ENCODE measurements at places on chromosomes 11 and 22.

DNA sequence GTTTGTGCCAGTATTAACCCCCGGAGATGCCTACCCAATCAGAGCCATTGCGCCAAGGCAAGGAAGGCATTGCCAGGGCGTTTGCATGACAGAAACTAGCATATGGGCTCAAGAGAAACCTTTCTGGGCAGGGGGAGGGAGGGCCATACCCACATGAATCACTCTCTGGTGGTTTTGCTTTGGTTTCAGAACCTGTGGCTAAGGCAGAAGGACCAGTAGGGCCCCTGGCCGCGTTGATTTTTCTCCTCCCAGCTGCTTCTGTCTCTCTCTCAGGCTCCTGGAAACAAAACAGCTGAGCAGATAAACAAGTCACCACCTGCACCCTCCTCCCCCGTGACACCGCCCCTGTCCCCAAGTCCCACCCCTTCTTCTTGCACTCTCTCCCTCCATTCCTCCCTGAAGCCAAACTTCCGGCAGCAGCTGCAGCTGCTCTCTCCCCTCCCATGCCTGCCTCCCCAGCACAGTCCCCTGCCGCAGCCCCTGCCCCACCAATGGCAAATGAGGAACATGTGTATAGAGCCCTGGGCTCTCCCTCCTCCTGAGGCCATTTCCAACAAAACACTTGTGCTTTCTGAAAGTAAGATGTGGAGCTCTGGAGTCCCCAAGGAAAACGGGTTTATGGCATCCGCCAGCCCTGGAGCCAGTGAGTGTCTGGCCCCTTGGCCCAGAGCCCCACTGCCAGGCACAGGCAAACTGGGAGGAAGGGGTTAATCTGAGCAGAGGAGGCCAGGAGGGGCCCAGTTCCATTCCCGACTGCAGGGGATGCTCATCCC, 39.0 kb upstream of the ADA2 start:
- DNase-seq, result peak; percentile 80

GRCh38 chr11:47499614-47500013, 50.7 kb upstream of the RAPSN start:
- no peak for DNase-seq

GRCh38 chr11:15988693-15989231, 367.6 kb downstream of the SOX6 start:
- no peak for DNase-seq

GRCh38 chr22:19526076-19526701, 2.0 kb upstream of the CLDN5 start:
- no peak for DNase-seq

DNA sequence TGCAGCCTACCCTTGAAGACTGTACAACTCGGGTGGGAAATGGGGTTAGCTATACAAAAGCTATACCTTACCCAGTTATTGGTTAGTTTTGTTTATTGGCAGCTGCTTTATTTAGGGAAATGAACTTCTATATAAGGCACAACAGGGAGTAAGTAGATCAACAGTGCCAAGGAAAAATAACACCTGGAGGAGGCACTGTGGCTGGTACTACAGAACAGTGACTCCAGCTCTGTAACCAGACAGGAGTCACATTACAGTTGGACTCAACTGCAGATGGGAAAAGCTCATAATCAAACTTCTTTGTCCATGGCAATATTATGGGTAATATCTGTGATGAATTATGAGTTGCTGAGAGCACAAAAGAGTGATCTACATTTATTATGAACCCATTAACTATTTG, 14.0 kb downstream of the P4HA3 start:
- no peak for DNase-seq

- DNase-seq, result no peak
Measured at GRCh38 chr11:60493454-60493853, 876 bp downstream of the MS4A12 start.

- no peak for DNase-seq
Measured at GRCh38 chr11:124762624-124763155, 600 bp upstream of the ESAM start.

DNA sequence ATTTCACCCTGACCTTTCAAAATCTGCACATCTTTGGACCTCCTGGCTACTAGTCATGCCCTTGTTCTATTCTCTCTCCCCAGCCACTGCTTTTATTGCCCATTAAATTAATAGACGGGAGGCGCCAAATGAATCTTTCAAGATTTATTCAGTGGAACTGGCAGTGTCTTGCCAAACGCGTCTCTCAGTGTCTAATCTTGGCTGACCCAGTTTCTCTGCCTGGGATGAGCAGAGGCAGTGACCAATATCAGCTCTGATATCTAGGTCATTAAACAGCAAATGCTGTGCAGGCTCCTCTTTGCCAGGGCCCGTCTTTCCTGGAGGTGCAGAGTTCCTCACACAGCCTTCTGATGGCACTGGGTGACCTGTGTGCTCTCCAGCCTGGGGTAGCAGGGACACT, 74.0 kb downstream of the TRAF6 start:
- DNase-seq, result no peak

GRCh38 chr22:22720724-22721261, 76.4 kb downstream of the GGTLC2 start:
- DNase-seq, result no peak

- no peak for DNase-seq
Measured at GRCh38 chr11:3089236-3090061, 32.2 kb upstream of the CARS1 start.

GRCh38 chr11:47606731-47607130, 12.5 kb upstream of the C1QTNF4 start:
- no peak for DNase-seq

DNA sequence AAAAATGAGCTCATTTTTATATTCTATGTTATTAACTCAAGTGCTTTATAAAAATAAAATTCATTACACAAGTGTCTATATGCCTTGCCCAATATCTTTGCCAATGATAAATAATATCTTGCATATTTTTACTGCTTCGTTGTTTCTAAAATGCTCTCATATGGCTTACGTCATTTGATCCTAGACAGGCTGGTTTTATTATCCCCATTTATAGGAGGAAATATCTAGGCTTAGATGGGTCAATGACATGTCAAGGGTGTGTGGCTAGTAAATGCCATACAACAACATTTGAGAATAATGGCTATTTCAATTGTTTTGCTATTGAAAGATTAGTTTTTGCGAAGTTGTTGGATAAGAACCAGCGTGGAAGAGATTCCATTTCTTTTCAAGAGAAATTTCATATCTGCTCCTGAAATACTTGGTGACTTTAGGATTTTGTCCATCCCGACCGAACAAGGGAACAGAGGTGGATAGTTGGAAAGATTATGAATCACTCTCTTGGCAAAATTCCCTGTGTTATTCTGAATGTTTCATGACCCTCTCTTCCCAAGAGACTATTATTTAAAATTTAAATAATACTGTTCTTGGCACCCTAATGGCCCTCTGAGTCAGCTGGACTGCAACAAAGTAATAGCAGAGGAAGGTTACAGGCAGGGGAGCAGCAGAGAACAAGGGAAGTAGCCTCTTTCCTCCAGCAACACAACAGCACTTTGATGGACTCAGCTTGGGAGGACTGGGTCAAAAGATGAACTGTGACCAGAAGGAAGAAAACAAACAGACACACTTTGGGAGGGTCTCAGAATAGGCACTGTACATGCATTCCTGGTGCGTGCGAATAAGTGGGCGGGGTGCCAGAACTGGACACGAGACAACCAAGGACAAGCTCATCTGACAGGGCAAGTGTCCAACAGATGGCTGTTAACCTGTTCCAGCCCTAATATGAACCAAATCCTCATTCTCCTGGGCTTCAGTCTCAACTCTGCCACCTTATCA, 94.5 kb downstream of the ME3 start:
- DNase-seq, result no peak

- DNase-seq, result no peak
Measured at GRCh38 chr11:106424111-106424510, 346.6 kb downstream of the AASDHPPT start.

- no peak for DNase-seq
Measured at GRCh38 chr11:103881584-103881983, 154.9 kb upstream of the DDI1 start.

DNA sequence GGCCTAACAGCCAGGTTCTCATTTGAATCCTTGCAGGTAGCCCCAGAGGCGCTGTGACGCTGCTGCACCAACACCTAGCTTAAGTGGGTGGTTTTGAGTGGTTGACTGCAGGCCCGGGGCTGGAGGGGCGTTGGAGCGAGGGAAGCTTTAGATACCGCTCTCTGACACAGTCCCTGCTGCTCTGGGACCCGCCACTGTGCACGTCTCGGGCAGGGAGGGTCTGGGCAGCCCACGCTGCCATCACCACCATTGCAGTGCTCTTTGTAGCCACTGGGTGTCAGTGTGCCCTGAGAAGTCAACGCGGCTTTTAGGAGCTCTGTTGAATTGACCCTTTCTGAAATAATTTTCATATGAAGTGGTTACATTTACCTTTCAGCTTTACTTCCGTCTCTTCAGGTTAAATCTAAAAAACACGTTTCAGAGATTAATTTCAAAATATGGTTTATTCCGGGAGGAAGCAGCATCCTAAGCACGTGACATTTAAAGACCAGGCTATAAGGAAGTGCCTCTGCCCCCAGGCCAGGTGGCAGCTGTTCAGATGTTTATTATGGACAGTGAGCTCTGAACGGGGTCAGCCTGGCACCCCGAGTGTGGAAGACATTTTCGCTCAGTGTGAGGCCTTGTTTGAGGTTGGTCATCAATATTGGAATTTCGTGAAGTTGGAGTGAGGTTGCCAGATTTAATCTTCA, 30.9 kb upstream of the PARVB start:
- DNase-seq, result no peak

- no peak for DNase-seq
Measured at GRCh38 chr11:88104408-88104807, 70.8 kb downstream of the RAB38 start.

GRCh38 chr11:74434528-74434927, 32.8 kb downstream of the KCNE3 start:
- DNase-seq, result no peak

DNA sequence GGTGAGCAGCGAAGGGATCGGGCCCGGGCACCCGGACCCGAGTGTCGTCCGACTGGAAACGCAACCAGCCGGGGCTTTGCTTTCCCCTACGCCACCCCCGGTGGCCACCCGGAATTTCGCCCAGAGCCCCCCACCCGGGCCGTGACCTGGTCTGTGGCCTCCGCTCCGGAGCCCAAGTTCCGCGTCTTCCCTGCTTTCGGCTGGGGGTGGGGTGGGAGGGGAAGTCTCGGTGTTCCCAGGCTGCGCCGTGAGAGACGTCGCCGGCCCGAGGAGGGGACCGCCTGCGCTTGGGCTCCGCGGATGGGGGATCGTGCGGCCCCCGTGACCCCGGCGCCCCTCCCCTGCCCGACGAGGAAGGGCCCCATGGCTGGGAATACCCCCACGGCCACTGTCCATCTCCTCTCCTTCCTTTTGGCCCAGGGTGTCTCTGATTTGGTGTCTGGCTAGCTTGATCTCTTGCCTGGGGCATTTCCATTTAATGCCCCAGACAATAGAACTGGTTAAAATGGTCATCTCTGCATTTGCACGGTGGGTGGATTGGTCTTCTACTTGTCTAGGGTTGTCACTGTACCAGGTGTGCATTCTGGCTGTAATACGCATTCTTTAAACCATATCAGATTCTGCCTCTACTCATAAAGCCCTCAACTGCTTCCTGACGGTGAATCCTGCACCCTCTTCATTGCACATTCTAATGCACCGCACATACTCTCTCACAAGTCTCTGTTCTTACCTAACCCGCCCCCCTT, 789 bp downstream of the SIK2 start:
- DNase-seq, result no peak

GRCh38 chr22:49964136-49965090, 3.8 kb downstream of the PIM3 start:
- no peak for DNase-seq

- DNase-seq, result no peak
Measured at GRCh38 chr11:19989191-19989590, 171.1 kb downstream of the DBX1 start.

GRCh38 chr11:20000351-20001134, 159.7 kb downstream of the DBX1 start:
- DNase-seq, result no peak

DNA sequence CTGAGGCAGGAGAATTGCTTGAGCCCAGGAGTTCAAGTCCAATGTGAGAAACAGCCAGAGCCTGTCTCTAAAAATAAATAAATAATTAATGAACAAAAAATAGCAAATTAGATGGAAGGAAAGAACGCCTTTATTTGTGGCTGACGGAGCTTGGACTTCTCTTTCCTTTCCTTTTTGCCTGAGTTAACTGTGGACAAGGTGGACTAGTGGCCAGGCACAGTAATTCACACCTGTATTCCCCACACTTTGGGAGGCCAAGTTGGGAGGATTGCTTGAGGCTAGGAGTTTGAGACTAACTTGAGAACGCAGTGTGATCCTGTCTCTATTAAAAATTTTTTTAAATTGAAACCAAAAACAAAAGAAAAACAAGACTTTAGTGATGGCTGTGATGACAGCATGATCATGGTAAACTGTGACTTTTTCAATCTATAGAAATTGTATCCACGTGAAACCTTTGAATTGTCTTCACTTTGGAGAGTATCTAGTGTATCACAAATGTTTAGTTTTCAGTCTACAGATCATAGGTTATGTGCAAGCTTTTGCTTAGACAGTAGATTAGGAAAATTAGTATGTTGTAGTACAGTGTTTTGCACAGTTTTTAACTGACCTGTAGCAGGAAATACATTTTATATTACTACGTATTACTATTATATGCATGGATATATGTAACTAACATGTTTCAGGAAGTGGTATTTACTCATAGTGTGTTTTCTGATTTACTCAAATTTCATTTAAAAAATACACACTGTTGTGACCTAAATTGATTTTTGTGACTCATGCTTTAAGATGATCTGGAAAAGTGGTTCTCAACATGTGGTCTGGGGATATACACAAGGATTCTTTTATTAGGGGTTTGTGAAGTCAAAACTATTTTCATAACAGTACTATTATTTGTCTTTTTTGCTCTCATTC, 42.1 kb downstream of the KDM2A start:
- DNase-seq, result no peak
